ENCODE measurements at places on chromosomes 1 and 21. TPM values are rescaled to one million over a fixed set of nuclear protein-coding genes. Genes with fewer than 3 reads are reported as not detected.

- no peaks in the 10 kb centered on the region for H3K27me3 ChIP-seq
- H3K36me3 ChIP-seq, result no peaks in the 10 kb centered on the region
- DNase-seq, result no peak
- no peak overlapping the region for H3K27ac ChIP-seq
- no peak overlapping the region for H3K4me3 ChIP-seq
Measured at GRCh38 chr1:53695116-53695515, 43.8 kb downstream of the GLIS1 start.

GRCh38 chr1:30507016-30507312 lies 216.4 kb downstream of the MATN1 start:
- DNase-seq, result no peak
- peaks cover 2% of the 10 kb centered on the region for H3K4me1 ChIP-seq
- no peak overlapping the region for H3K4me3 ChIP-seq
- H3K27me3 ChIP-seq, result peaks cover 23% of the 10 kb centered on the region
- H3K36me3 ChIP-seq, result no peaks in the 10 kb centered on the region

DNA sequence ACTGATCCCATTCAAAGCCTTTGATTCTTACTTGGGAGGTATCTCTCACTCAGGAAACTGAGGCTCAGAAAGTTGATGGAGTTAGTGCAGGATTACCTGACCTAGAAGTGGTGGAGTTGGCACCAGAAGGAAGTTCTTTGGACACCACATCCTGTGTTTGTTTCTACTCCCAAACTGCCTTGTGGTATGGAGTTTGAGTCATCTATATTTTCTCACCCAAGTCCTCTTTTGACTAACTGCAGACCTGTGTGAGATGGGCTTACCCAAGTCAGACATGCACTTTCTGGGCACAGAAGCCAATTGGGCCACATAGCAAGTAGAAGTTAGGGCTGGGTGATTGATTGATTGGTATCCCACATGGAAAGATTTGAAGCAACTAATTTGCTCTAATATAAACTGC lies 36.1 kb downstream of the FGGY start:
- H3K4me1 ChIP-seq, result no peaks in the 10 kb centered on the region
- H3K4me3 ChIP-seq, result no peak overlapping the region
- no peaks in the 10 kb centered on the region for H3K36me3 ChIP-seq
- H3K27ac ChIP-seq, result no peak overlapping the region

GRCh38 chr1:111496398-111496797 lies 7.0 kb downstream of the ADORA3 start:
- no peak overlapping the region for H3K4me3 ChIP-seq
- H3K27me3 ChIP-seq, result peaks cover 45% of the 10 kb centered on the region
- H3K4me1 ChIP-seq, result no peaks in the 10 kb centered on the region
- DNase-seq, result no peak
- H3K27ac ChIP-seq, result no peak overlapping the region

DNA sequence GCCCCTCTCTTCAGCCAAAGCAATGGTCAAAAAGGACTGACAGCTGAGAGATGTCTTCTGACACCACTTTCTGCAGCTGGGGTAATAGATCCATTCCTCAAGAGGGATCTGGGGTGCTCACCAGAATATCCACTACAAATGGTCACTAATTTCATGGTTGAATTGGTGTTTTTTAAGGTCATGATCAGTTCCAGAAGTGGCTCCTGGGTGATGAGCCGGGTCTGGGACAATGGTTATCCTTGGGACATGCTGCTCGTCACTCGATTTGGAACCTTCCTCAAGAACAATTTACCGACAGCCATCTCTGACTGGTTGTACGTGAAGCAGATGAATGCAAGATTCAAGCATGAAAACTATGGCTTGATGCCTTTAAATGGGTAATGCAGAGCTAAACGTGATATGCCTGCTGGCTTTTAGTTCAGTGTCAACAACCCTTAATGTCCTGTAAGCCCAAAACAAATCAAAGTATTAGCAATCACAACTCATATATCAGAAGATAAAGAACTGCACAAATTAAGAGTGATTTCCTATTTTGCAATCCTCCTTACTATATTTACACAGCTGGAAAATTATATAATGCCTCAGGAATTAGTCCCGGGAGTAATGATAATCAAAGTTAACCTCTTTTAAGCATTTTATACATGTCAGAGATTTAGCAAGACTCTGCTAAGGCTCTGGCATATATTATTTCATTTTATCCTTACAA lies 20.1 kb downstream of the FMO3 start:
- DNase-seq, result no peak
- H3K4me3 ChIP-seq, result no peak overlapping the region
- no peaks in the 10 kb centered on the region for H3K36me3 ChIP-seq
- H3K27me3 ChIP-seq, result no peaks in the 10 kb centered on the region
- peaks cover 66% of the 10 kb centered on the region for H3K4me1 ChIP-seq
- no peak overlapping the region for H3K27ac ChIP-seq

GRCh38 chr1:204408074-204408507 lies 3.5 kb downstream of the PPP1R15B start:
- peaks cover 9% of the 10 kb centered on the region for H3K36me3 ChIP-seq
- DNase-seq, result no peak
- no peaks in the 10 kb centered on the region for H3K27me3 ChIP-seq
- peak overlapping the region; percentile 80 for H3K27ac ChIP-seq
- peak overlapping the region; percentile 99 for H3K4me3 ChIP-seq

- H3K4me3 ChIP-seq, result peak overlapping the region; percentile 17
- H3K27ac ChIP-seq, result peak overlapping the region; percentile 77
- no peaks in the 10 kb centered on the region for H3K27me3 ChIP-seq
- DNase-seq, result no peak
Measured at GRCh38 chr1:22450351-22451021, 1.2 kb upstream of the ZBTB40 start.

DNA sequence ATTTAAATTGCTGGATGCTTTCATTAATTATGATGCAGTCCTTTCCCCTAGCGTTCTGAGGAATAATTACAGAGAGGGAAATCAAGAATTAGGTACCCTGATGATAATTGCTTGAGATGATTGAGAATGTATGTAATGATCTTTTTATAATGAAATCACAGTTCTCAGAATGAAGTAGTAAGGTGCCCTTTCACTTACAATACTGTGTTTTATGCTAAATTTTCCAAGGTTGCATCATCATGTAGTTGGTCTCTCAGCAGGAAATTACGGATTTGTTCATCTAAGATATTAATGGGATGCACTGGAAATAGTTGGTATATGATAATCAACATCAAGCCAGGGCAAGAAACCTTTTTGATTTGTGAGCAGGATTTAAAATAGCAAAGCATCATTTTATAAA lies 34.1 kb downstream of the AGT start:
- H3K27ac ChIP-seq, result no peak overlapping the region
- H3K4me3 ChIP-seq, result no peak overlapping the region
- H3K36me3 ChIP-seq, result peaks cover 31% of the 10 kb centered on the region
- no peak for DNase-seq
- H3K4me1 ChIP-seq, result peaks cover 25% of the 10 kb centered on the region

GRCh38 chr1:101025283-101025656 lies 314 bp downstream of the DPH5 start:
- no peaks in the 10 kb centered on the region for H3K27me3 ChIP-seq
- peak overlapping the region; percentile 96 for H3K4me3 ChIP-seq
- H3K27ac ChIP-seq, result peak overlapping the region; percentile 94
- no peak for DNase-seq
- peaks cover 27% of the 10 kb centered on the region for H3K4me1 ChIP-seq
- peaks cover 2% of the 10 kb centered on the region for H3K36me3 ChIP-seq

- no peak for DNase-seq
- peaks cover 4% of the 10 kb centered on the region for H3K4me1 ChIP-seq
- H3K36me3 ChIP-seq, result no peaks in the 10 kb centered on the region
- no peak overlapping the region for H3K4me3 ChIP-seq
Measured at GRCh38 chr1:28154078-28154594, 22.4 kb downstream of the PTAFR start.

- DNase-seq, result no peak
- peaks cover 51% of the 10 kb centered on the region for H3K4me1 ChIP-seq
Measured at GRCh38 chr1:179973198-179974110, 18.8 kb downstream of the CEP350 start.

DNA sequence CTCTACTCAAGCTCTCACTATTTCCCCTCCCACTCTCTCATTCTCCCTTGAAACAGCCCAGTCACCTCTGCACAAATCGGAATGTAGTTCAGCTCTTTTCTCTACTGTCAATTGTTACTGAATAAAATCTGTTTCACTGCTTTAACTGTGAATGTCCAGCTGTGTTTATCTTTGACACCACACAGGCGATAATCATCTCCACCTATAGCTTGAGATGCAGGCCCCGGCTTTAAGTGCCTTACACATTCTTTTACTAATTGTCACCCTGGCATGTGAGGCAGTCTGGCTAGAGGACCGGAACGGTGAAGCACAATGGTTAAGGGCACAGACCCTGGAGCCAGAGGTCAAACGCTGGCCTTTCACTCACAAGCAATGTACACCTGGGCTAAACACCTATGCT lies 122.8 kb upstream of the C8B start:
- DNase-seq, result no peak
- H3K36me3 ChIP-seq, result no peaks in the 10 kb centered on the region
- peaks cover 4% of the 10 kb centered on the region for H3K4me1 ChIP-seq
- no peak overlapping the region for H3K27ac ChIP-seq
- no peak overlapping the region for H3K4me3 ChIP-seq

DNA sequence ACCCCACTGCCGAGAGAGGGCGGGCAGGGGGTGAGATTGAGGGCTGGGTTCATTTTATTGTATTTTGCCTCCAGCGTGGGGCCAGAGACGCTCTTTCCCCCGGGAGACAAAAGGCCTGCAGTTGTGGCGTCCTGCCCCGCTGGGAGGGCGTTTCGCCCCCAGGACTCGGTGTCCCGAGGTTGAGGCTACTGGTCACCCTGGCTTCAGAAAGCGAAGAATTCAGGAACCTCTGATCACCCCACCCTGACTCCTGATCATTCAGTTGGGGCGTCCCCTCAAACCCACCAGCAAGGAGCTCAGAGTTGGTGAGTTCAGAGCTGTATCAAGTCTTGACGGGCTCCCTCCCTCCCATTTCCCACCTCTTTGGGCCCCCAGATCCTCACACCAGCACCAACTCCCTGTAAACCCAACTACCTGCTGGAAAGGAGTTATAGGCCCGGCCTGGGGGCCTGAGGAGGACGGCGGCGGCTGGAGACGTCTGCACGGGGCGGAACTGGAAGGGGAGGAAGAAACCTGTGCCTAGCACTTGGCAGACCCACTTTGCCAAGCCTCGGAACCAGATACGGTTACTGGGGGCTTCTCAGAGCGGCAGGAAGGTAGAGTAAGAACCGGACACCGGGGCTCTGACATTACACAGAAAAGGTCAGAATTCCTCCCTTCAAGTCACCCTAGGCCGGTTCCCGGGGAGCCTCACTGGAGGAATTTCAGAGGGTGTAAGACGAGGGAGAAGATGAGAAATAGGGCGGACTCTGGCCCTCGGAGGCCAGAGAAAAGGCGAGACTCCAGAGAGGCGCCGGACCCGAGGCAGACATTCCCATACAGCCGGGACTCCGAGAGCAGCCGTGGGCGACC lies 761 bp upstream of the PAX7 start:
- no peak overlapping the region for H3K4me3 ChIP-seq
- peaks cover 90% of the 10 kb centered on the region for H3K27me3 ChIP-seq
- no peak overlapping the region for H3K27ac ChIP-seq
- peaks cover 3% of the 10 kb centered on the region for H3K36me3 ChIP-seq
- H3K4me1 ChIP-seq, result peaks cover 4% of the 10 kb centered on the region

DNA sequence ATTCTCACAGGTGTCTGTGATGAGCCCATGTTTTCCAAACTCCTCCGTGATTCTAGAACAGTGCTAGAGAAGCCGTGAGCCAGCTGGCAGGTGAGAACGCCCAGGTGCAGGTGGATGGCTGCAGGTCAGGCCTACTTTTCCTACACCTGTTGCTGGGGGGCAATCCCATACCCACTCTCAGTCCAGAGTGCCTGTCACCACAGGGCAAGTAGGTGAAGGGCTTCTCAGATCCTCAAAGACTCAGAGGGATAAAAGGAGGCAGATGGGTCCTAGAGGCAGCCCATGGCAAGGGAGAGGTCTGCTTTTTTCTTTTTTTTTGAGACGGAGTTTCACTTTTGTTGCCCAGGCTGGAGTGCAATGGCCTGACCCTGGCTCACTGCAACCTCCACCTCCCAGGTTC lies 50.7 kb upstream of the H6PD start:
- H3K27me3 ChIP-seq, result no peaks in the 10 kb centered on the region
- no peak for DNase-seq
- peaks cover 27% of the 10 kb centered on the region for H3K4me1 ChIP-seq
- H3K4me3 ChIP-seq, result peak overlapping the region; percentile 66
- H3K27ac ChIP-seq, result no peak overlapping the region

- H3K4me3 ChIP-seq, result no peak overlapping the region
- no peaks in the 10 kb centered on the region for H3K27me3 ChIP-seq
- peak; percentile 50 for DNase-seq
Measured at GRCh38 chr1:53621144-53621543, 117.8 kb downstream of the GLIS1 start.

- peaks cover 28% of the 10 kb centered on the region for H3K4me1 ChIP-seq
- H3K4me3 ChIP-seq, result no peak overlapping the region
- no peaks in the 10 kb centered on the region for H3K27me3 ChIP-seq
- peak overlapping the region; percentile 74 for H3K27ac ChIP-seq
Measured at GRCh38 chr1:64497088-64497883, 27.4 kb downstream of the CACHD1 start.

GRCh38 chr1:29933067-29933466 lies 696.7 kb downstream of the PTPRU start:
- H3K27ac ChIP-seq, result no peak overlapping the region
- H3K4me1 ChIP-seq, result no peaks in the 10 kb centered on the region
- no peaks in the 10 kb centered on the region for H3K36me3 ChIP-seq
- peaks cover 15% of the 10 kb centered on the region for H3K27me3 ChIP-seq
- no peak overlapping the region for H3K4me3 ChIP-seq
- DNase-seq, result no peak

GRCh38 chr1:154221278-154222001 lies 685 bp downstream of the UBAP2L start:
- peaks cover 18% of the 10 kb centered on the region for H3K36me3 ChIP-seq
- no peaks in the 10 kb centered on the region for H3K27me3 ChIP-seq
- peak overlapping the region; percentile 97 for H3K27ac ChIP-seq
- peaks cover 60% of the 10 kb centered on the region for H3K4me1 ChIP-seq
- peak overlapping the region; percentile 97 for H3K4me3 ChIP-seq

GRCh38 chr1:161195171-161195570 lies 3.7 kb downstream of the ADAMTS4 start:
- H3K27me3 ChIP-seq, result no peaks in the 10 kb centered on the region
- DNase-seq, result peak; percentile 38
- peaks cover 34% of the 10 kb centered on the region for H3K4me1 ChIP-seq
- no peaks in the 10 kb centered on the region for H3K36me3 ChIP-seq

GRCh38 chr1:32525053-32525452 lies 14.2 kb upstream of the ZBTB8A start:
- H3K36me3 ChIP-seq, result no peaks in the 10 kb centered on the region
- DNase-seq, result no peak
- H3K27me3 ChIP-seq, result no peaks in the 10 kb centered on the region
- no peak overlapping the region for H3K27ac ChIP-seq

The GREM2 gene
- total RNA-seq, result 0.05 TPM

The SLC44A5 gene
- 0.20 TPM for total RNA-seq

The MMP23B gene
- total RNA-seq, result 71.4 TPM

The NHLH1 gene
- total RNA-seq, result 0.18 TPM

The C1orf167 gene
- 0.36 TPM for total RNA-seq

The HPDL gene
- total RNA-seq, result 1.0 TPM

The SHCBP1L gene
- not detected for total RNA-seq

The SMCP gene
- not detected for total RNA-seq
